EH (cell line): ENCODE measurements at places on chromosomes 6 and 20.
A peak's percentile ranks its signal among the peaks of the same experiment; 100 is the strongest.

GRCh38 chr20:5001174-5002076 is at the start of gene SLC23A2:
Gene SLC23A2 (minus strand): TSS chr20:5001510. CDS start chr20:4932562, 68,948 bp downstream.
- peak; percentile 33 for DNase-seq

DNA sequence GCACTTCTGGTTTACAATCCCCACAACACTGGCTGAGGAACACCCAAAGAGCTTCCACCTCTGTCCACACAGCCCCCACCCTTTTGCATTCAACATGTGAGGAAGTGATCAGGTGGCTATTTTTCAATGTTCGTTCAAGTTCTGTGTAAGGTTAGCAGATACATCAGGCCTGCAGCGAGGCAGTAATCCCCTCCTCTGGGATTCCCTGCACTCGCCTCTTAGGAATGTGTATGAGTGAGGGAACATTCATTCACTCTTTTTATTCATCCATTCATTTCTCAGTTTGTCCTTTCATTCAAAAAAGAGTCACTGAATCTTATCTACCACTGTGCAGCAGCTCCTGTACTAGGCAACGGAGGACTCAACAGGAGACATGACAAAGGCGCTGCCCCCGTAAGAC is 236.4 kb upstream of the PRDM1 start:
- DNase-seq, result peak; percentile 50

GRCh38 chr6:166253281-166253681 is 54.9 kb downstream of the PRR18 start:
- no peak for DNase-seq

- no peak for DNase-seq
Observed at GRCh38 chr6:33723371-33724085, 12.0 kb upstream of the UQCC2 start.

- DNase-seq, result peak; percentile 13
Observed at GRCh38 chr6:11538052-11538818, 686 bp downstream of the TMEM170B start.

- DNase-seq, result no peak
Observed at GRCh38 chr6:16092990-16093389, 35.9 kb upstream of the MYLIP start.

- peak; percentile 99 for DNase-seq
Observed at GRCh38 chr6:43120944-43121913, 45.1 kb downstream of the PTK7 start.

DNA sequence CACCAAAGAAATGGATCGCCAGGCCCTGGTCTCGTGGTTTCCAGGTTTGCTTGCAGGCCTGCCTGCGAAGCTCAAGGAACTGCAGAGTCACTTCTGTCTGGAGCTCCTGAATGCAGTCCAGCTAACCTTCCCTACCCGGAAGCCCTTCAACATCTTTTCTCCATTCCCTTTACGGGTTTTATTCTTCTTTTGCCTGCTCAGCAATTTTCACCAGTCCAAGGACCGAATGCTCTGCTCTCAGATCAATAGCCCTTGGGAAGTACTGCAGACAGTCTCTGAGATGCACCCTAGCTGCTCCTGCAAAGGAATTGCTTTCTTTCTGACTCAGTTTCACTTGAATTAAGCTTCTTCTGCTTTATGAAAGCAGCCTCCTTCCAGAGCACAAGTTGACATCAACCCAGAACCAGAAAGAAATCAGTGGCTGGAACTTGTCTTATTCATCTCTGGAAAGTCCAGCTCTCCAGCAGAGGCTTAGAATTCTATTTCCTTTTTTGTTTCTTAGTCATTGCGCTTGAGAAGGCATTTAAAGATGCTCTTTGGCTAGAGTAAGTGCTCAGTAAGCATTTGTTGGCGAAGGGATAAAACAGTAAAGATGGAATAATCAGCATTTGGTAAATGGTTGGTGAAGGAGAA is 18.7 kb upstream of the YWHAB start:
- DNase-seq, result no peak

- DNase-seq, result no peak
Observed at GRCh38 chr6:167735951-167736288, 90.8 kb upstream of the AFDN start.

- DNase-seq, result no peak
Observed at GRCh38 chr20:454951-455350, 7.4 kb downstream of the TBC1D20 start.

- DNase-seq, result no peak
Observed at GRCh38 chr20:58899512-58899911, 47.0 kb downstream of the GNAS start.

GRCh38 chr20:25251558-25251957 is 3.7 kb downstream of the PYGB start:
- DNase-seq, result no peak

- DNase-seq, result no peak
Observed at GRCh38 chr6:121682666-121683065, 247.2 kb downstream of the GJA1 start.

DNA sequence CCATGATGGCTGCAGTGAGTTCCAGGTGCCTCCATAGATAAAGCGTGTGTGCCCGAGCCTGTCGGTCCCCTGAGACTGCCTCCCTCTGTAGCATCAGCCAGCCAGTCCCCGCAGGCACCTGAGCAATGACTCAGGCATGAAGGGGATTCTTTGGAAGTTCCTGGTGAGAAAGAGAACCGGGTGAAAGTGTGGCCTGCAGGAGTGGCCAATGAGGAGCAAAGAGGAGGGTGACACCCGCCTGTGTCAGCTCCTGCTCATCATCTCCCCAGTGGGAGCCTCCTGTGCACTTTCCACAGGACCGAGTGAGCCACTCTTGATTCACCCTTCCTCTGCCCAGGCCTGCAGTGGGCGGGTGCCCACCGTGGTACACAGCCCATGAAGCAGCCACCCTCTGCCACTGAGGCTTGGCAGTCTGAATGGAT is 71.2 kb upstream of the PTPN1 start:
- peak; percentile 80 for DNase-seq

DNA sequence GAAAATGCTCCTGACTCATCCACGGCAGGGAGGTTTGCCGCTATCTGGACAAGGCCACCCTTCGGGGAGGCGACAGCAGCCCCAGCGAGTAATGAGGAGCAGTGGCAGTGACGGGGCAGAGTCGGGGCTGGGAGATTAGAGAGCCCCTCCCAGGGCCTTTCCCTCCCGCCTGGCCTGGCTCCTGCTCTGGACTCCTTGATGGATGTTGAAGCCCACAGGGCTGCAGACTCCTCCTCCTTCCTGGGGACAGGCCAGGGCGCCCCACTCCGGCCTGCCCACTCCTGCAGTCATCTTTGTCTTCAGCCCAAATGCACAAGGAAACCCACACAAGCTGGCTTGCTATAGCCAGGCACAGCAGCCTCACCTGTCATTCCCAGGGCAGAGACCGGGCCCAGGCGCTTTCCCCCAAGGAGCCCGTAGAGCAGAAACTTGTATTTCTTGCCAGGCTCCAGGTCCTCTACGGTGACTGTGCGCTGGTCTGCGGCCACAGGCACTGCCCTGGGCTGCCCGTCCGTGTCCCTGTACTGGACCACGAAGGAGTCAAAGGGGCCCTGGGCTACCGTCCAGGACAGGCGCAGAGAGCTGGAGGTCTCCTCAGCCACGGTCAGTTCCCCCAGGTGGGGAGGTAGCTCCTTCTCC is 7.7 kb downstream of the CYP21A2 start:
- DNase-seq, result no peak

- DNase-seq, result no peak
Observed at GRCh38 chr20:41274152-41274551, 43.4 kb downstream of the ZHX3 start.

DNA sequence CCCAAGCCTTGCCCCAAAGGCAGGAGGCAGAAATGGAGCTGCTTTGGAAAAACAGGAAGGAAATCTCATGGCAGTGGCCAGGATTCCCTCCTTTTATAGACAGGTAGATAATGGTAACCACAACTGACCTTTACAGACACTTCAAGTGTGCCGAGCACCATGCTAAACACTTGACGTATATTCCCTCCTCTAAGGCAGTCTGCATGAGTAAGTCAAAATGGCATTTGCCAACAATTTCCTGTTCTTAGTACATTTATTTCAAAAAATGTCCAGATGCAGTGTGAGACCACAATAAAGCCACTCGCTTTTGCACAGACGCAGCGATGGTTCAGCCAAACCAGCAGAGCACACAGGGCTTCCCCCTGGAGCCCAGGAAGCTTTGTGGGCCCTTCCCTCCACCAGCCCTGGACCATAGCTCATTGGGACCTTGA is 16.5 kb upstream of the GPR6 start:
- peak; percentile 35 for DNase-seq

DNA sequence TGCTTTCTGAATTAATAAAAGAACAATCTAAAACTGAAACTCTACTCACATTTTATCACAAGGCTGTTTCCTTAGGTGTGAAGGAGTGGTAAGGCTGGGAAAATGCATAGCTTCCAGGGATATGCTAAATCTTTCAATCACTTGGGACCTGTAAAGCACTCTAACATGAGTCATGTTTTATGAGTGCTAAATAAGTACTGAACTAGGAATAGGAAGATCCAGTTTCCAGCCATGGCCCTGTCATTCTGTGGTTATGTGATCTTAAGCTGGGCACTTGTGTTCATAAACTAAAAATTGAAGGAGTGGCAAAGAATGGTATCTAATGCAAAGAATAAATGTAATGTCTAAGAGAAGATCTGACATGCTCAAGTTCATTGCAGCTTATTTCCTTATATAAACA is 6.1 kb upstream of the TMEM200A start:
- DNase-seq, result peak; percentile 22
